ENCODE measurements at places on chromosomes 7 and 10.

DNA sequence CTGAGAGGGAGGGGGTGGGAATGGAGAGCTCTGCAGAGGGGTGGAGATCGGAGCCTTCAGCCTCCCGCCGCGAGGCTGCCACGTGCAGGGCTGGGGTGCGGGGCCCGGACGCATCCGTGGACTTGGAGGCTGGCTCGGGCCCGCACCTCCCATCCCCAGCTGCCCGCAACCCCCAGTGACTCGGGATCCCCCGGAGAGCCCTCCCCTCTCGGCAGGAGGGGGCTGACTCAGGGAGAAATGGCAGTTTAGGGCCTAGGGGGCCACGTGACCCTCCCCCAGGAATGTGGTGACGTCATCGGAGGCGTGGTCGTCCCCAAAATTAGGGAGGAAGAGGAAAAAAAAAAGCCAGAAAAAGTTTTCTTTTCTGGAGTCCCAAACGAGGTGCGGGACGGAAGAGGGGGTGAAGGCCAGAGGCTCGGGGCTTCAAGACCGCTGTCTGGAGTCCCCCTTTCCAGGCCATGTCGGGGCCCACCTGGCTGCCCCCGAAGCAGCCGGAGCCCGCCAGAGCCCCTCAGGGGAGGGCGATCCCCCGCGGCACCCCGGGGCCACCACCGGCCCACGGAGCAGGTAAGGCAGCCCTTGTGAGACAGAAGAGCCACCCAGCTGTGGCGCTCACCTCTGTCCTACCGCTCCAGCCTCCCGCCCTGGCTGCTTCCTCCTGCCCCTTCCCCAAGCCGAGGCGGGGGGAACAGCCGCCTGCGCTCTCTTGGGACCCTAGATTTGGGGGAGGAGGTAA lies at the start of gene TRIP6:
TRIP6 (plus strand) TSS at position 348 of the 736 bp plus-strand sequence; CDS start at position 459, 111 bp downstream.
- peak; percentile 75 for DNase-seq

- DNase-seq, result no peak
Measured at GRCh38 chr7:53350241-53350640, 314.8 kb downstream of the POM121L12 start.

DNA sequence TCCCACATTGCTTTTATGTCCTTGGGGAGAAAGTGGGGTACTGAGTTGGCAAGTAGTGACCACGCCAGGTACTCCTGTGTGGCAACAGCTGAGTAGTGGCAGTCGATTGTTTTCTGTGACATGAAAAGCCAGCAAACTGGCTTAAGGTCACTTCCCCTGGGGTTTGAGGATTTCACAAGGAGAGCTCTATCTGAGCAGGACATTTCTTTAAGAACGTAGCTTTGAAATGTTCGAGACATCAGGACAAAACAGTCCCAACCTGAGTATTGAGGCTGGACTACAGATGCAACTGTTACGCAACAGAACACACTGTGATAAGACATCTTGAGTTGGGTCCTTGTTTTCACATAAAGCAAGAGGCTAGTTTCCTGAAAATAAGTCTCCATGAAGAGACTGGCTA lies 146.7 kb upstream of the KLF14 start:
- DNase-seq, result no peak

DNA sequence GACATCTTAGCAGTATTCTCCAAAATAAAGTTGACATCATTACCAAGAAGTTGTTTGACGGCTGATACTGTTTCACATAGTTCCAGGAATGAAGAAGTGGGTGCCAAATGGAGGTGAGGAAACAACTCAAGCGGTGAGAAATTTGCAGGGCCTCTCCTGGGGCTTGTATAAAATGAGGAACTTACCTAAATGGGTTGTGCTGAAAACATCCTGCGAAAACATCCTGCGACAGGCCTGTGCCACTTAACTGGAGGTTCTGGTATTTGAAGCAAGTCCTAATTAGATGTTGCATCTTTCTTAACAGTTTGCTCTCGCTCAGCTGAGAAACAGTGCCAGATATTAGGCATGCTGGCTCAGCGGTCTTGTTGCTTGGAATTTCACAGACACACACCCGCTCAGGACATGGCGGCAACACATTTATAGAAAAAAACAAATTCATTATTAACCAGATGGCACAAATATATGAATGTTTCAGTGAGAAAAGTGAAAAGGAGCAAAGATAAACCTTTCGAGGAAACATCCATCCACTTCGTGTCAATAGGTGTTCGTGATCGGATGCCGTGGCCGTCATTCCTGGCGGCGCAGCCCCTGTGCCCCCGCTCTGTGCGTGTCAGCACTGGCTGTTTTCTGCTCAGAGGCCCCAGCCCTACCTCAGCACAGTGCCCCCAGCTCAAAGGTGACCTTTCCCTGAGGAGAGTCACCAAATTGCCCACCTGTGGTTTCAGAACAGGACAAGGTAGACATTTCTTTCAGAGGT lies 48.1 kb downstream of the CDC123 start:
- no peak for DNase-seq

GRCh38 chr7:74505471-74506324 lies 52.0 kb downstream of the GTF2IRD1 start:
- no peak for DNase-seq

- no peak for DNase-seq
Measured at GRCh38 chr7:147197006-147197405, 1080.4 kb downstream of the CNTNAP2 start.

GRCh38 chr7:66757939-66758338 lies 17.4 kb downstream of the RABGEF1 start:
- DNase-seq, result no peak

GRCh38 chr10:78579995-78580394 lies 488.8 kb upstream of the ZMIZ1 start:
- DNase-seq, result no peak

DNA sequence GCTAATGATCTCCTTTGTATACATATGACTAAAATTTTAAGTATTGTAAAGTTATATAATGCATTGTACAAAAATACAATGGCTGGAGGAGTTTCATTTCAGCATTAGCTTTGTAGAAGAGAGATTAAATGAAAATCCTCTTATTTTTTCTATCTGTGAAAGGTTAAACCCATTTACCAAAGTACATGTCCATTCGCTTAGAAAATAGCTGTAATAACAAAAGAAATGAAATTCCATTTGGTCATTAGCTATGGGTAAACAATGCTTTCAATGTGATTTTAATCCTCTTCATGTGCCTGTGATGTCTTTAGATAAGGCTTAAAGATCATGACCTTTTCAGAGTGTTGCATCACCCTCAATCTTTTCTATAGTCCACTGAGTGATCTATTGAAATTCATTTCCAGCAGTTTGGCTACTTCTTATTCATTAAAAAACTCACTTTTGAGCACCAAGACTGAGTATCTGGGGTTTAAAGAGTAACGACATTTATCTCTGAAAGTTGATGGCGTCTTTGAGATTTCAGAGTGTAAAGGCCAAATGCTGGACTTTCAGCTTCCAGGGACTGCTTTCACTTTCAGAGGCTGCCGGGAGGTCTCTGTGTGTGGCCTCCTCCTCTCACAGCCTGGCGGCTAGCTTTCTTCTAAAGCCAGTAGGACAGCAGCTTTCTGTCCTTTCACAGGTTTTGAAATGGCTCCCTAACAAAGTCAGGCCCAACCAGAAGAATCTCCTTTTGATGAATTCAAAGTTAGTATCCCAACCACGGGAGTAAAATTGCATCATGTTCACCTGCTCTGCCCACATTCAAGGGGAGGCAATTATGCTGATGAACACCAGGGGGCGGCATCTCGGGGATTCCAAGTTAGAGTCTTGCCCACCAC lies 701.4 kb upstream of the COBL start:
- no peak for DNase-seq

- DNase-seq, result no peak
Measured at GRCh38 chr7:2493205-2494164, 17.3 kb upstream of the GRIFIN start.

DNA sequence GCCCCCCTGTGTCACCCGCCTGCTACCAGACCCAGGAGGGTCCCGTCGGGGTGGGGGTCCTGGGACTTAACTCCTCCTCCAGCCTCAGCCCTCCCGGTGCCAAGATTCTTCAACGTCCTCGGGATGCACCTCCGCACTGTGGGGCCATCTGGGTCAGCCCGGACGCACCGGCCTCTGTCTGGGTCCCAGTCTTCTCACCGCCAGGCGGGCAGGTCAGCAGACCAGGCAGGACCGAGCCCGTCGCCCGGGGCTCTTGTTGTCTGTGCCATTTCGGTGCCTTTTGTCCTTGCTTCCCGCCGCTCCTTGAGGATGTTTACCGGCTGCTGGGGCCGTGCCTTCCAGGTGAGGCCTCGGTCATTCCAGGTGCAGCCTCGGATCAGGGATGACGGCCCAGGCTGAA lies 32.1 kb upstream of the PSMG3 start:
- no peak for DNase-seq

- DNase-seq, result no peak
Measured at GRCh38 chr7:98668255-98668654, 51.2 kb downstream of the NPTX2 start.

DNA sequence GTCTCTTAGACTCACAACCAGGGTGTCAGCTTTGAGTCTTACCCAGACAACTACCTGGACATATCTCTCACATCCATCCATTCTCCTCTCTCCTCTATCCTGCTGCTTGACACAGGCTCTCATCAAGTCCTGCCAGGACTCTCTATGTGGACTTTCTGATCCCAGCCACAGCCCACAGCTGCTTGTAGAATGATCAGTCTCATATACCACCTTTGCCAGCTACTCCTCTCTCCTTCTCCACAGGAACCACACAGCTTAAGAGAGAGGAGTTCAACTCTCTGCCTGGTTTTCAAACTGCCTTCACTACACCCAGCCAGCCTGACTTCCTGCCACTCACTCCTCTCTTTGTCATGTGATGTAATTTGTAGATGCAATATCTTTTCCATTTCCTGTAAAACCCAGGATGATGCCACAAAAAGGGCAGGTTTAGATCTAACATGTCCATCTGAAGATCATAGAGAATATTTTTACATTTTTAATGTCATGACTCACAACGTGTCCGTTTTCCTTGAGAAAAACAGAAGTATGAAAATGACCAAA lies 154.0 kb downstream of the RAB11FIP2 start:
- DNase-seq, result peak; percentile 1

DNA sequence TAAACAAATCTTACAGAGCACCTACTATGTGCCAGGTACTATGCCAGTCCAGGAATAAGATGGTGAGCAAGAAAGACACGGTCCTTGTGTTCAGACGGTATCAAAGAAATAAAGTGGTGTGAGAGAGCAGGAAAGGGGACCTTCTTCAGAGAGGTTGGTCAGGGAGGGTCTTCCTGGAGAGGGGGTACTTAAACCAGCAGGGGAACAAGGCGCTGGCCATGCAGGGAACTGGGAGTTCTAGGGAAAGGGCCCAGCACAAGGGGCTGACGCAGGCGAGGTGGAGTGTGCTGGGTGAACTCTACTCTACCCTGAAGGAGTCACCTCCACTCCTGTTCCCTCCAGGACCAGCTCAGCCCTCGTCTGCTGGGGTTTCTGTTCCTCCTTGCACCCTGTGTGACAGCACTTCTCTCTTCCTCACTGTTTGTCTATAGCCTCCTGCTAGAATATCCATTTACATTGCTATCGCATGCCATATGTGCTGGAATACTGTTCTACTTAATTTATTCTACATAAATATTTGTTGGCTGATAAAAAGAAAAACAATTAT lies 73.5 kb downstream of the AOAH start:
- DNase-seq, result no peak

DNA sequence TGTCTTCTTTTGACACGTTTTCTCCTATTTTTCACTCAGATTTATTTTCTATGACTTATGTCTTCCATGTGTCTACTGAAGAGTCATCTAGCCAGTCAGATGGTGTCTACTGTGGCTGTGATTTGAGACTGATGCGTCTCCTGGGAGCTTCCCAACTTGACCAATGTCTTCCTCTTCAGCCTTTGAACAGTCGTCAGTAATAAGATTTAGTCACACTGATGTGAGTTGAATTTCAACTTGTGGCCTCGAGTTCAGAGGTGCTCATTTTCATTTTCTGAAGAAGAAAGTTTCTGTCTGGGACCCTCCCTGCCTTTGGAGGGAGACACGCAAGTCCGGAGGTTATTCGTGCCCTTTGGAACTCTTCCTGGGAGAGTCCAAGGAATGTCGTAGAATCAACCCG lies 221.9 kb upstream of the INHBA start:
- DNase-seq, result no peak

DNA sequence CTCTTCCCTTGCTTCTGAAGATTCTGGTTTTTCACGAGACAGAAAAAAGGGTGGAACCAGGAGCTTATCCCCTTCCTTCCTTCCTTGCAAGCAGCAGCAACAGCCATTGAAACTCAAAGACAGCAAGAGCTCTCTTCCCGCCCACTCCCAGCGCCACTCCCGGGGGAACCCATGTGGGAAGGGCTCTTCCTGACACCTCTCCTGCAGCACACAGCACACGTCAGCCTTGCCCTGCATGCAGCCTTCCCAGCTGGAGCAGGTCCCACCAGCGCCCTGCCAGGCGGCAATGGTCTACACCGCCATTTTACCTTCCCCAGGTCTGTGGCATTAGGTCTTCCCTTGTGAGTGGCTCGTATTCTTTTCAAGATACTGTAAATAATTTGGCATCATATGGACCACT lies 161.8 kb downstream of the MGMT start:
- DNase-seq, result no peak

- DNase-seq, result peak; percentile 33
Measured at GRCh38 chr7:1691601-1692514, 21.8 kb downstream of the ELFN1 start.

DNA sequence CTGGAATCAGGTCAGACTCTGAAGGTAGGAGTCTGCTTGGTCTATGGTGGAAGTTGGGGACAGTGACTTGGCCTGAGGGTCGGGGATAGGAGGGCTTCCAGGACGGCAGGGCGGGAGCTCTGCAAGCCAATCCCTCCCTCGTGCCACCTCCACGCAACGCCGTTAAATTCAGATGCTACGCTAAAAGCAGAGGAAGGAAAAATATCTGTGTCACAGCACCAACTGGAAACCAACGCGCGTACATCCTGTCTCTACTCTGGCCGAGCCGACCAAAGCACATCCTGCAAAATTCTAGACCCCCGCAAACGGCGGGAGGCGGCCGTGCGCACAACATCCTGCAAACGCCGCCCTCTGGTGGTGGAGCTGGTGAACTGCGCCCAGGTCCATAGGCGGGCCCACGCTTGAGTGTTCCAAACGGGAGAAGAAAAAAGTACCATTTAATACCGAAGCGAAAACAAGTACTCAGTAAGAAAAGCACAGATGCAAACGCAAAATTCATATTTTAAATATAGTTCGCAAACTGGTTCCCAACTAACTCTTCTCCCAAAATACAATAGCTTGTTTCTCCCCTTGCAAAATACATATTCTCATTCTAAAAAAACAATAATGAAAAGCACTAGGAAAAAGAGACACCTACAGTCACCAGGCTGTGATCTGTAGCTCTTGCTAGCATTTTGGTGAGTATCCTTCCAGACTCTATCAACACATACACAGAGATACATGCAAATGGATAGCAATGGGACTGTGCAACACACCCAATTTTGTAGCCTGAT lies 45.7 kb upstream of the HSPA12A start:
- DNase-seq, result no peak

Data from foreskin keratinocyte (primary cell).